Daoy (cell line): ENCODE measurements at places on chromosomes 7 and 10. TPM values are rescaled to one million over a fixed set of nuclear protein-coding genes. Genes with fewer than 3 reads are reported as not detected.

FAM25C gene
- total RNA-seq = not detected in 2 replicates

ADAP1 gene
- total RNA-seq = 1.3 and 5.9 TPM in 2 replicates

FOXP2 gene
- 0.09 and 1.7 TPM in 2 replicates for total RNA-seq

SNX8 gene
- total RNA-seq = 10.3 and 20.6 TPM in 2 replicates
